ENCODE measurements at places on chromosomes 3 and 15. TPM values are rescaled to one million over a fixed set of nuclear protein-coding genes. Genes with fewer than 3 reads are reported as not detected.

DNA sequence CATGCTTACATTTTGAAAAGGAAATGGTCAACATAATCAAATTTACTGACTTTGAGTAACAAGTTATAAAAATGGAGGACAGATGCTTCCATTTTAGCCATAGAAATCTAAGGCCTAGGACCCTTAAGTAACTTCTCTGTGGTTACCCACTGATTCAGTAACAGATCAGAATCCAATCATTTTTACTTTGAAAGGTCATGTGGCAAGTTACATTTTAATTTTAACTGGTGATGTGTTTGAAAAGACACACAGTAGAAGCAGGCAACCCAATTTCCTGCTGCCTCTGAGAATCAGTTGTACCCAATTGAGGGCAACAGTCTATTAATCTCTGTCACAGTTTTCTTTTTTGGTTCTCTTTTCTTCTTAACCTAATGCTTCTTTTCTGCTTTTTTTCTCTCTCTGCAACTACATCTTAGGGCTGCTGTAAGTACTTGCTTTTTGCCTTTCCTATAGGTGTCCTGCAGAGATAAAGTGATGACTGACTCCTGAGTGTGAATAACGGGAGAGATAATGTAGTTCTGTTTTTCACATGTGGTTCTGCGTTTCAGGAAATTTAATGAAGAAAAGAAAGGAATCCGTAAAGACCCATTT, 3.3 kb downstream of the ZWILCH start:
- DNase-seq, result no peak

KNL1 gene
- 13.0 TPM for polyA plus RNA-seq

DNA sequence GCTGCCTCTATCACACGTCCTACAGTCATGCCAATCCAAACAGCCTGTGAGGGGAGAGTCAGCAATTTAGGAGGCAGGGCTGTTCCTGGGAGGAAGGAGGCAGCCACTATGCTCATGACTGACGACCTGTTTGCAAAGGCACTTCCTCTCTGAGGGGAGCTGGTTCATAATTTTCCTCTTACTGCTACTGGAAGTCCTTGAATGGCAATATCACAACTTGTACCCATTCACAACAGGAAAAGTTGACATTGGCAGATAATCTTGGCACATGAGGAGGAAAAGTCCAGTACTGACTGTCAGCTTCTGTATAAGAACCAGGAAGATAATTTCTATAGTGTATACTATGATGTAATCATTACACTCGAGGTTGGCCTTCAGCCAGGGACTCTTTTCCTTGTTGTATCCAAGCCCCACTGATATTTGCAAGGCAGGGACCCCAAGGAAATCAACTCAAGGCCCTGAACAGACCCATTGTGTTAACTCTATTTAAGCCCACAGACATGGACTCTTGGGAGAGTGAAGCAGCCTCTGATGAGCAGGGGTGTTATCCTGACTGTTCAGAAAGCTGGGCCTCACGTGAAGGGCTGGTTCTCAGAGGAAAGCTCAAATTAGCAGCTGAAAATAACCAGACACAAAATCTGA, 267.3 kb upstream of the ADAMTS9 start:
- DNase-seq, result peak; percentile 57

DNA sequence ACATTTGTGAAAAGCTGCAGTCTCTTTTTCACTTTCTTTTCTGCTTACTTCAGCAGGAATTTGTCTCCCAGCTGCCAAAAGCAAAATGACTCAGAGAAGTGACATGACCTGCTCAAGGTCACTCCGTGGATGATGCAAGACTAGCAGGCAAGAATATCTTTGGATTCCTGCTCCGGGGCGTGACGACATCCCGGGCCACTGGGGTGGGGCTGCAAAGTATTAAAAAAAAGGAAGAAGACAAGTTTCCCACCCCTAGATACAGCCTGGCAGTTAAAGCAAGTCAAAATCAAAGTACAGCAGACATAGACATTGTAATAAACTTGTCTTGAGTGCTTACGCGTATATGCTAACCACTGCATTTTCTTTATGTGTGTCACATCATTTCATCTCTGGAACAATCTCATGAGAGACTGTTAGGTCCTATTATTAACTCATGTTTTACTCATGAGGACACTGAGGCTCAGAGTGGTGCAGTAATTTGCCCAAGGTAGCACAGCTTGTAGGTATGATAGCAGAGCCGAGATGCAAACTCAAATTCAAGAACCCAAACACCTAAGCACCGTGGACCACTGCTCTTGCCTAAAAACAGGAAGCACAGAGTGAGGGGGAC, 485.2 kb upstream of the PROK2 start:
- peak; percentile 65 for DNase-seq
